T follicular helper cell (primary cell): ENCODE measurements at places on chromosomes 1 and 21.

GRCh38 chr1:205988585-205988995 lies 14.6 kb downstream of the RAB7B start:
- no peak for DNase-seq

- DNase-seq: no peak
Observed at GRCh38 chr1:117967477-117967876, 37.9 kb downstream of the WDR3 start.

DNA sequence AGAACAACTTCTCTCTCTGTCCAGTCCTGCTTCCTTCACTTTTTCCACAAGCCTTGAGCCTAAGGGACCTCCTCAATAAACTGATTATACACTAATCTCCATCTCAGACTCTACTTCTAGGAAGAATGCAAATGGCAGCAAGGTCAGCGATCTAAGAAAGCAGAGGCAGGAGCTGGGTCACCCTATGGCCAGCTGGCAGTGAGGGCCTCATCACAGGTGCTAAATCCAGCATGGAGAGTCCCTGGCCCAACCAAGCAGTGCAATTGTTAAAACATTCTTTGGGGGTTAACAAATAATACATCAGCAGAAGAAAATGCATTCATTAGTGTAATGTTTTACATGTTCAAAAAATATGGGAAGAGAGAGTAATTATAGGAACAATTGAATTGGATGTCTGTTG lies 416.0 kb downstream of the SIPA1L2 start:
- no peak for DNase-seq

- no peak for DNase-seq
Observed at GRCh38 chr1:59346429-59346828, 49.5 kb downstream of the FGGY start.

GRCh38 chr1:237677979-237678378 lies 212.7 kb downstream of the ZP4 start:
- DNase-seq: no peak

GRCh38 chr1:177897998-177898654 lies 71.7 kb downstream of the SEC16B start:
- no peak for DNase-seq

DNA sequence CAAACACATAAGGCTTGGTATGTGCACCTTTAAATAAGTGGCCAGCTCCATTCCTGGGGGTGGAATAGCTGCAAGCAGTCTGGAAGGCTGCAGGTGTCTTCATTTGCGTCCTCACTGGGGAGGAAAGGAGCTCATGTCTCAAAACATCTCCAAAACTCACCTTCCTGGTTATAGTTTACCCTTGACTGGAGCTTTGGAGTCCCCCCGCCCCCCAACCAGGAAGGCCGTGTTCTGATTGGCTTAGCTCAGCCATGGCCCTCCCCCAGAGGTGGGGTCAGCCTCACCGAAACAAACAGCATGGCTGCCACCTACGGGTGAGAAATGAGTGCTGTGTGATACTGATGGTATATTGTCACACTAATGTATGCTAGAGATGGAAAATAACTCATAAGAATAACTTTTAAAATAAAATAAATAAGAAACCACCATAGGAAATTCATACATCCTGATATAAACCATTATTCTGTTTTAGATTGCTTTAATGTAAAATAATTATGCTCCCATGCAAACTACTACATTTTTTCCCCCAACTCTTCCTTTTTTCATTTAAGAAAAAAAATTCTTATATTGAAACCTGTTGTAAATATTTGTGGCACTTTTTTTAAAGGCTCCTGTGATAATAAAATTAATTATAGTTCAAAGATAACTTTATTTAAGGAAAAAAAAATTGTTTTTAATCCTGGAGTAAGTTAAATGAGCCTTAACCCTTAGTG lies 90.8 kb downstream of the ZP4 start:
- DNase-seq: peak; percentile 0

DNA sequence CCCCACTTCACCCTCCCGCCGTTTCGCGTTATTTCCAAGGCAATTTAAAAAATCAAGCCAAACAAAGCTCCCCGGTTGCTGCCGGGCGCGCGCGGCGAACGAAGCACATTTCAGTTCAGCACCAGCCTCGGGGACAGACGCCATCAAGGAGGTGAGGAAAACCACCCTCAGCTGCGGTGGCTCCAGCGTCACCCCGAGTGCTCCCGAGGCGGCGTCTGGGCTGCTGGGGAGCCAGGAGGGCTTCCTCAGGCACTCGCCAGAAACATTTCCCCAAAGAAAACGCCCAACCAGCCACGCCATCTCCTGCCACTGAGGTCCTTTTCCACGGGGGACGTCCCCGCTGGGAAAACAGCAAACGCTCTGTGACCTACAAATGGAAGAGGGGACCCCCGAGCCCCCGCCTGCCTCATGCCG lies 623 bp downstream of the GNG4 start:
- DNase-seq: peak; percentile 33

DNA sequence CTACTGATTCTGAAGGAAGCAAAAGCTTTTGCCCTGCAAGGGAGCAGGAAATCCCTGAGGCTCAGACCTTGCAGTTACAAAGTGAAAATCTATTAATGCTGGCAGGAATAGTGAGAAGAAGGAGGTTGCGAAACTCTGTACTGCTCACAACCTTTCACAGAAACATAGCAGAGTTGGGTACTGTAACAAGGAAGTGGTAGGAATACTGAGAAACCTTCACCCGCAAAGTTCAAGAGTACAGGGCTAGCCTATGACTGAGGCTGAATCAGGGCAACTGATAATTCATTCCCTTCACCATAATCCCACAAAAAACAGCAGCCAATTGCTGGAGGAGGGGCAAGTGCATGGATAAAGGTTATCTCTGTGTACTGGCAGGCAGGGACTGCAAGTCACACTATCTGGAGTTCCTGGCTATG lies 23.9 kb upstream of the KCTD3 start:
- DNase-seq: no peak
